ENCODE measurements at places on chromosomes 6 and 20.
A peak's percentile ranks its signal among the peaks of the same experiment; 100 is the strongest.

DNA sequence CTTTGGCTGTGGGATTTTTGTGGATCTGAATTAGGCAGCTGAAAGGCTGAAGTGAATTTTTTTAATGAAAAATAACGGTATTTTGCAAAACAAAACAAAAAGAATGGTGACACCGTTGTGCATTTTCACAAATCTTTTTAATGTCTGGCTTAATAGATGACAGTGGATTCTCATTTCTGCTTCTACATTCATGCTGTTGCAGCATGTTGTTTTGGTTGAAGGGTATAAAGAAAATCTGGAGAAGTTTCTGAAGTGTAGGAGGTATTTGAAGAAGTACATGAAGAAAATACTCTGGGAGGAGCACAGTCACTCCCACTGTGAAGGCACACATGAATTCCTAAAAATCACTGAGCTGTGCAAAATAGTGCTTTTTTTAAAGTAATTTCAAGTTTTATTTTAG is 3.1 kb upstream of the MAP3K5 start:
- no peak for DNase-seq

DNA sequence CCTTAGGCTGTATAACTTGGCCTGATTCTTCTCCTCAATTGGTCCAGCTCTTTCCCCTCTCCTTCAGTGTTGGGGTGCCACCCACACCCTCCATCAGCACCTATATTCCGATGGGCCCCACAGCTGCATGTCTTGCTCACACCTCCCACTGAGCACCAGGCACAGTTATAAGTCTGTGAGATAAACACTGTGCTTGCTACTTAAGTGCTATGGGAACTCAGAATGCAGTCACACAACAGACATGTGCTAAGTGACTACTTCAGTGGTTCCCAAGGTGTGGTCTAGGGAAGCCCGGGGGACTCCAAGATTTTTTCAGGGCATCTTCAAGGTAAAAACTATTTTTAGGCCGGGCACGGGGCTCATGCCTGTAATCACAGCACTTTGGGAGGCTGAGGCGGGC is 7.3 kb downstream of the ZC3H12D start:
- no peak for DNase-seq

GRCh38 chr6:112525749-112526148 is 178.6 kb downstream of the RFPL4B start:
- no peak for DNase-seq

DNA sequence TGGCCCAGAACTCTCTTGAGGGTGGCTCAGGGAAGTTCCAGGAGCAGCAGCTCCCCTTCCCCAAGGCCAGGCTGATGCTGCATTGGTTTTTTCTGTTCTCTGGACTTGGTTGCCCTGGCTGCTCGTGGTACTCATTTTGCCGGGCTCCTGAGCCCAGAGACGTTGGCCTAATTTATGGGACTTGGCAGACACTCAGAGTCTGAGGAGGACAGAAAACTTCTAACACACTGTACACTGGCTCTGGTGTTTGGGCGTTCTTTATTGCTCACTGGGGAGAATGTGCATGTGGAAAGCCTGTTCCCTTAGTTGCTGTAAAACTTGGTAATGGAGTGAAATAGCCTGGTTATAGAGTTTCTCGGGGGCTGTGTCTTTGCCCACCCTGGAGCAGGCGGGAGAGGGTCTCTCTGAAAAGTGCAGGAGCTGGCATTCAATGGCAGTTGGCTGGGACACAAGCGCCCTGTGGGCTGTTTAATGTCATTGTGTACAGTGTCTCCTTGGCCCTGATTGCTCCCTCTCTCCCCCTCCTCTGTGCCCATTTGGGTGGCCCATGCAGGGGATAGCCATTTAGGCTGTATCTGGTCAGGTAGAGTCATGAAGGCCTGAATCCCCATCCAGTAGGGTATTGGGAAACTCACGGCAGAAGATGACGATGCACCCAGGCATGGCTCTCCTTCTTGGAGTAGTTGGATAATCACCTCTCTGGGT is 109.3 kb downstream of the CDC5L start:
- DNase-seq, result no peak

GRCh38 chr6:61562098-61562497 is 723.9 kb downstream of the KHDRBS2 start:
- DNase-seq, result no peak

GRCh38 chr20:11705512-11705911 is 212.2 kb upstream of the BTBD3 start:
- DNase-seq, result no peak

DNA sequence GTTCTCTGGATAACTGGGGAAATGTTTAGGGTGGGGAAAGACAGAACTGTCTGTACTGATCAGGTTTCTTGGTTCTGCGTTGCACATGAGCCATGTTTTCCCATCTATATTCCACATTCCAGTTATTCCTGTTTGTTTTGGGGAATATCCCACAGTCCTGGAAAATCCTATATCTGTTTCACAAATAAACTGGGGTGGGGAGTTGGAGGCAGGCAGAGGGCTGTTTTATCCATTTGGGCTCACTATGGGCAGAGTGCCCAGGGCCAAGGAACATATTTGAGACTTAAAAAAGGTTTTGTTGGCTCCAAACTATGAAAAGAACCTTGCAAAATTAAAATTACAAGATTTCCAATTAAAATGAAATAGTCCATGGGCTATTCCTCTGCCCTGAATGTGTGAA is 21.5 kb downstream of the FOXP4 start:
- no peak for DNase-seq

DNA sequence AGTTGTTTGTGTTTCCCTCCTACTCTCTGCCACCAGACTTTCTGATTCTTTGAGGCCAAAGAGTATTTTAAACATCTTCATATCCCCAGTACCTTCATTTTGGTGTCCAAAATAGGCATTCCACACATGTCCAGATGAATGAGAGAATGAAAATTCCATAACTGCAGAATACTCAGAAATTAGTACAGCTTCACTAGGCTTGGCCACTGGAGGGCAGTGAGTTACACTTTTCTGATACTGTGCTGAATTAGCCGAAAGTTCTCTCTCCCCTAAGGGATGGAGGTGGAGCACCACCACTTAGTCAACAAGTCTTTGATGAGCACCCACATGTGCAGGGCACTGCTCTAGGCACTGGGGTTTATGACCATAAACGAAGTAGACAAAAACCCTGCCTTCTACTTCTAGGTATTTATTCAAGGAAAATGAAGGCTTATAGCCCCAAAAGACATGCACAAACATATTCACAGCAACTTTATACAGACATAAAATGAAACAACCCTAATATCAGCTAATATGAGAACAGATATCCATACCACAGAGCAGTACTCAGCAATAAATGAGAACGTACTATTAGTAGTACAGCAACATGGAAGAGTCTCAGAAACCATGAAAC is 46.1 kb upstream of the TMEM217 start:
- peak; percentile 56 for DNase-seq

DNA sequence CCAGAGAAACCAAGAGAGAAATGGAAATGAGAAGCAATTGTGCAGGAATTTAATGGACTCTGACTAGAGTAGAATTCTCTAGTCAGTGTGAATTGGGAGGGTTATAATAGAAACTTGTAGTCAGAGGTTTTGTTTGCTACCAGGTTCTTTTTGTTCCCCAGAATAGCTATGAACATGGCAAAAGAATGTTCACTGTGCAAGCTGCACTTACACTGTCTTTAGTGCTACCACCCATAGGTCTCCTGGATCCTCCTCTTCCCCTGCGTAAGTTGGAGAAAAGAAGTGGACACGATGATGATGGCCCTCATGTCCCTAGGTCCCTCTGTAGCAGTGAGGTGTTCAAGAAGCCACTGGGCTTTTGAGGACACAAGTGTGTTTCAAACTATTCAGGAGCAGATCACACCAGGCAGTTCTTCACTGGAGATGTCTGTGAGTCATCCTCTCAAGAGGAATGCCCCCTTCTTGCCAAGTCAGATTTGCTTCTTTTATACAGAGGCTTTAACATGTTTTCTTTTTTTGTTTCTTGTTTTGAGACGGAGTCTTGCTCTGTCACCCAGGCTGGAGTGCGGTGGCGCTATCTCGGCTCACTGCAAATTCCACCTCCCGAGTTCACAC is 47.6 kb upstream of the SMIM8 start:
- DNase-seq, result peak; percentile 85

DNA sequence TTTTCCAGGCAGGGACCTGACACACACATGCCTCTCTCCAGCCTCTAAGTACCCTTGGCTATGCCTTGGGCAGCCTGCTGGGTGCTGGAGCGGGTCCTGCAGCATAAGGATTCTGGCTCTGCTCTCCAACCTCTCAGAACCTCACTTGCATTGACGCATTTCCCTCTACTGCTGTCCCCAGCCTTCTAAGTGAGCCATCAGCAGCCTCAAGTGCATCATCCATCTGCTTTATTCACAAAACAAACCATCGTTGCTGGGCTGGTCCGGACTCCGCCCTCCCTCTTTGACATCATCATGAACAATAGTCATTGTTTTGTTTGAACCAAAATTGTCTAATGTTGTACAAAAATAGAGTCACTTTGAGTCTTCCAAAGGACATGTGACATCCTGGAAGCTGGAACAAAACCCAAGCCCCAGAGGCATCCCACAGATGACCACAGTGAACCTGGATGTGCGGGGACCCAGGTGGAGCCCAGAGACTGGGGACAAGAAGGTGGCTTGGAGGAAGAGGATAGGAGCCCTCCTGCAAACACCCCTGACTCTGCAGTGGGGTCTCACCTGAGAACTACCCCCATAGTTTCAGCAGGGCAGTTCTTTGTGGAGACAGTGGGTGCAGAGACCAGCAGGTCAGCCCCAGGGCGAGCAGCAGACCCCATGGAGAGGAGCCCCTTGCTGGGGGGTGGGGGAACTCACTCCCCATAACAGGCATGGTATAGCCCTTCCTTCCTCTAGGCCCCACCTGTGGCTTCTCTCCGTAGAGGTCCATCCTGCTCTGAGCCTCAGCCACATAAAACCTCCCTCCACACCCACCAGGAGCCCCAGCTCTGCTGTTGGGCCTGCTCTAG is 230.1 kb downstream of the SYNDIG1 start:
- no peak for DNase-seq

DNA sequence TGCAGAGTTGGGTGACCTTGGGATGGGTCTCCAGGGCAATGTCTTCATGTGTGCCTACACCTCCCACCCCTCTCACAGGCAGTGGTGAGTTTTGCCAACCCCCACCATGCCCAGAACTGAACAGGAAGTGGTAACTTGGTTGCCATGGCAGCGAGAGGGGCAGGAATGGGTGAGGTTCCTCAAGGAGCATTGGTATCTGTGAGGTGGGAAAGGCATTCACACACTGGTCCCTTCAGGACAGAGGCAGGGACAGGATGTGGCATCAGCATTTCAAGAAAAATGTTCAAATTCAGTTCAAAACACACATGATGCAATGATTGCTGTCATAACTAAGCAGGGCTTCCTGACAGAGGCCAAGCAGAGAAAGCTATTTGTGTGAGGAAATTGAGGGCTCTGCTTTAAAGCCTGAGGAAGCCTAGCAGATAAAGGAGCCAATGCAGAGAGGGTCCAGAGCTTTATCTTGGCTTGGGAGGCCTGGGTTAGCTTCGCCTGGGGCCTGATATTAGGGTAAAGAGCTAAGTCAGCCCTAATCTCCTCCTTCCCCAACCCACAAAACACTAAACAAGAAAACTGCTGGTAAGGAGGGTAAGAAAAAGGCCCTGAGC is 551 bp downstream of the TREML2 start:
- peak; percentile 51 for DNase-seq

GRCh38 chr6:92682516-92683398 is 736.6 kb downstream of the EPHA7 start:
- no peak for DNase-seq

DNA sequence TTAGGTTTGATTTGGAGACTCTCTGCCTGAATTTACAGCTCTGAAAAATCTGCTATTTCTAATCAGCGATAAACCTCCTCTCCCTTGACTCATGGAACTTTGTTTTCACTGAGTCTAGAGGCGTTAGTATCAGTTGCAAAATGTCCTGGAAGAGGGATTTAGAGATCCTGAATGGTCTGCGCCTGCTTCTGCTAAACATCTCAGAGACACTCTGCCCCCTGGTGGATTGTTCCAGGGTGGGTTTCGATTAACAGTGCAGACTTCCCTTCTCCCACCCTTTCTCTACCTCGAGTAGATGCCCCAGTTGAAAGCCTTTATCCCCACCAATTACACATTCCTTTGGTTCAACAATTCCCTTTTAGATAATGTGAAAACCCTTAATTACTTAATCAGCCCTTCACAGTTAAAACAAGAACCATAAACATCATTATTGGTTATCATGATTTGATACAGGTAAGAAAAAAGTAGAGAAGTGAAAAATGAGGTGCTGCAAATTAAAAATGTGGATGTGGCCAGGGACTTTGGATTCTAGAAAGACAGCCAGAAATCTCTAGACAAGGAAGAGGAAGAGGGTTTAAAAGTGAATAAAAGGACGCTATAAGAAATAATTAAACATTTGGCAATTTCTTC is 5.5 kb downstream of the HTR1B start:
- DNase-seq, result peak; percentile 97

DNA sequence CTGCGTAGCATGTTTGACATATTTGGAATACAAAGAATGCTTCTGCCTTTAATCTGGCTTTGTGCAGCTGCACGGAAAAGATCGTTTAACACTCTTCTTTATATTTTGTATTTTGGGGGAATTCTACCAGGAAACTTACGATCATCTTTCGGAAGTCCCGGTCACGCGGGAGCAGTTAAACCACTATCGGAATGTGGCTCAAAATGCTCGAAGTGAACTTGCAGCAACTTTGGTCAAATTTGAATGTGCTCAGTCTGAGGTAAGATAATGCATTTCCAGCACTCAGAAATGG is 42.3 kb downstream of the CCDC170 start:
- no peak for DNase-seq

GRCh38 chr6:46612645-46613044 is 40.0 kb downstream of the CYP39A1 start:
- DNase-seq, result no peak

- DNase-seq, result no peak
Observed at GRCh38 chr6:110315869-110316398, 42.2 kb downstream of the METTL24 start.

DNA sequence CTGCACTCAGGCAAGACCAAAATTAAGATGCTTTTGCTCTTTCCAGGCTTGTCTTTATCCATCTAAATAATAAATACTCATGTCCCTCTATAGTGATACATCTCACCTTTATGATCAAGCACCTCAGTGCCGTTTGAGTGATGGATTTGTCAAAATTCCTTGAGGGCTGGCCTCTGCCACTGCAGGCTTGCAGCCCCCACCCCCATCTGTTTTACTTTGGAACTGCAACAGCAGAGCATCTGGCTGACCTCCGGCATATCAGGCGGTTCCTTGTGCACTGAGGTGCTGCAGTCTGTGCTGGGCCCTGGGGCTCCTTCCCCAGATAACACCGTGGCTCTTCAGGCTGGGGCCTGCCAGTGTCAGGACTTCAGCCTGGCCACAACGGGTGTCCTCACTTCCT is 386.9 kb downstream of the CDH26 start:
- DNase-seq, result no peak

DNA sequence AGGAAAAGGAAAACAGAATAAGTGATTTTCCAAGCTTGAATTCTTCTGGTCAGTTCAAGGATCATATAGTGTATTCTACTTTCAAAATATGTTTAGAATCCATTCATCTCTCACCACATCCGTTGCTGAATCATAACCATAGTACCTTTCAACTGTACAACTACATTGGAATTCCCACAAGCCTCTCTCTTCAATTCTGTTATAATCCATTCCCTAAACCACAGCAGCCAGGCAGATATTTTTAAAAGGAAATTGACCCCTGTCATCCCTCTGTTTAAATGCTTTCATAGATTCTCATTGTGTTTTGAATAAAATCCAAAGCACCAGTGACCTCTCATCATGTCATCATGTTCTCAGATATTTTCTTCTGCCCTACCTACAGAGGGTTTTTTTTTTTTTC is 412.7 kb downstream of the GRIK2 start:
- DNase-seq, result peak; percentile 88

GRCh38 chr6:56353860-56354259 is 106.5 kb upstream of the COL21A1 start:
- no peak for DNase-seq

GRCh38 chr6:81130969-81131368 is 621.5 kb downstream of the TENT5A start:
- DNase-seq, result no peak
